ENCODE measurements at places on chromosomes 16 and 17.
A peak's percentile ranks its signal among the peaks of the same experiment; 100 is the strongest.

DNA sequence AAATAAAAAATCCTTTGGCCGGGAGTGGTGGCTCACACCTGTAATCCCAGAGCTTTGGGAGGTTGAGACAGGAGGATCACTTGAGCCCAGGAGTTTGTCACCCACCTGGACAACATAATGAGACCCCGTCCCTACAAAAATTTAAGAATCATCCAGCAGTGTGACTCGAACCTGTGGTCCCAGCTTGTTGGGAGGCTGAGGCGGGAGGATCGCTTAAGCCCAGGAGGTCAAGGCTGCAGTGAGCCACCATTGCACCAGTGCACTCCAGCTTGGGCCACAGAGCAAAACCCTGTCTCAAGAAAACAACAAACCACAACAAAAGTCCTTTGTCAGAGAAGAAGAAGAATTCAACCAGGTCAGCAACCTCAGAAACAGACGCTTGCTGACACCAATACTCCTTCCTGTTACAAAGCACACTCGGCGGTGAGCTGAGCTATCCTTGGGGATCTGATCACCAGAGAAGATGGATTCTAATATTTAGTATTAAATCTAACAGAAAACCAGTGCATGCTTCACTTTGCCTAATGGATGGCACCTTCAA, 12.9 kb upstream of the PVALEF start:
- no peak for DNase-seq

- DNase-seq = no peak
Observed at GRCh38 chr17:75854101-75854748, 910 bp downstream of the WBP2 start.

- DNase-seq = no peak
Observed at GRCh38 chr17:17180141-17180603, 26.0 kb downstream of the PLD6 start.

- DNase-seq = no peak
Observed at GRCh38 chr17:48791128-48792032, 25.6 kb downstream of the TTLL6 start.

DNA sequence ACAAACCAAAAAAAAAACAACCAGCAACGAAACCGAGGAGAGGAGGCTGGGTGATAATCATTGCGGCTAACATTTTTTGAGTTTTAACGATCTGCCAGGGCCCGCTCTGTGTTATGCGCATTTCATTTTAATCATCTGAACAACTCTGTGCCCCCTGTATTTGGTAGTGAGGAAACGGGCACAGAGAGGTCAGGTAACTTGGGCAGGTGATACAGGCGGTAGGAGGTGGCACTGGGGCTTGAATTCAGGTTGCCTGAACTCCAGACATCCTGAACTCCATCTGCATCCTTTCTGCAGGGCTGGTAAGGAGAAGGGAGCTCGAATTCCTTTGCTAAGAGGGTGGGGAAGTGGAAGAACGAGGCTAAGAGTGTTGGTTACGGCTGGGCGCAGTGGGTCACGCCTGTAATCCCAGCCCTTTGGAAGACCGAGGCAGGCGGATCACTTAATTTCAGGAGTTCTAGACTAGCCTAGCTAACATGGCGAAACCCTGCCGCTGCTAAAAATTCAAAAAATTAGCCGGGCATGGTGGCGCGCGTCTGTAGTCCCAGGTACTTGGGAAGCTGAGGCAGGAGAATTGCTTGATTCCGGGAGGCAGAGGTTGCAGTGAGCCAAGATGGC, 1.1 kb downstream of the CLUAP1 start:
- DNase-seq = no peak

- DNase-seq = no peak
Observed at GRCh38 chr17:32356750-32357149, 6.8 kb downstream of the ZNF207 start.

- DNase-seq = no peak
Observed at GRCh38 chr17:65850486-65850885, 289.0 kb upstream of the AXIN2 start.

- DNase-seq = no peak
Observed at GRCh38 chr17:73657473-73658116, 13.3 kb upstream of the SDK2 start.

DNA sequence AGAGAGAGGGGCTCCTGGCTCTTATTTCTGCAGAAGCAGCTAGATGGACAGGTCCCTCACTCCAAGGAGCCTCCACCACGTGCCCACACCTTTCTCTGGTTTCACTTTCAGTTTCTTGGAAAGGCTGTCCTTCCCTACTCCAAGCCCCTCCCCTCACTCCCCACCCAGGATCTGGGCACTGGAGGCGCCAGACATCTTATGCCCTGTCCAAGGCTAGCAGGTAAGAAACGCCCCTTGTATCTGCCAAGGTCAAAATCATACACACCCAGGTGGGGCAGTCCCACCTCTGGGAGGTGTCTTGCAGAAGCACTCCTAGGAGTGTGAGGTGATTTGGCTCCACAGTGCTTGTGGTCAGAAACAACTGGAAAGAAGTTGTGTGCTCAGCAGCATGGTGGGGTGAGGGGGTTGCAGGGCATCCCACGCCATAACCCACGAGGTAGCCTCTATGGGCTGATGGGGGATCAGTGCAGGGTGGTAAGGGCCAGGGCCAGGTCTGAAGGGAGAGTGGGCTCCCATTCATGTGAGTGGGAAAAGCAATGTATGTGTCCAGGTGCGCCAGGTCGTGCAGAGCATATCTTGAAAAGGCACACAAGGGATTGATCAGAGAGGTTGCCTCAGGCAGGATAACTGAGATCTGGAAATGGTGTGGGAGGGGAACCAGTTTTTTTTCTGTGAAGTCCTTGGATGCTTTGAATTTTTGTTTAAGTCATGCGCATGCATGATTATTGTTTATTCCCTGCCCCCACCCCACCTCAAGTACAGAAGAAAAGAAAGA, 31.8 kb upstream of the PRM1 start:
- DNase-seq = no peak

- no peak for DNase-seq
Observed at GRCh38 chr16:69799611-69800031, 37.5 kb downstream of the WWP2 start.

- no peak for DNase-seq
Observed at GRCh38 chr17:2564877-2565276, 28.6 kb upstream of the PAFAH1B1 start.

GRCh38 chr17:78748730-78749317, 33.2 kb downstream of the CYTH1 start:
- peak; percentile 45 for DNase-seq

DNA sequence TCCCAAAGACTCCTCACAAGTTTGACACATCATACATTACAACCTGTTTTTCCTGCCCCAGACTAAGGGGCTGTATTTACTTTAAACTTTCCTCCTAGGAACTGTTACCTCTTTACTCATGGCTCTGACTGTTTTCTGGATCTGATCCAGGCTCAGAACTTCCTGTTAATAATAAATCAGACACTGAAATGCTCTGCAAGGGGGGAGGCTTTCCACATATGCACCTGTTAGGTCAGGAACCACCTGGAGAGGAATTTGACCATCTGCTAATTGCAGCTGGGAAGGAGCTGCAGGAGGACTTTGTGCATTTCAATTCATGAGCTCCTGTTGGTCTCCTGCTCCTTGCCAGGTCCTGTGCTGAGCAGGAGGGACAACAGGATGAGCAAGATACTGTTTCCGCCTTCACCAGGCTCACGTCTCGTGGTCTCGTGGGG, 476.9 kb upstream of the CDH5 start:
- DNase-seq = no peak

DNA sequence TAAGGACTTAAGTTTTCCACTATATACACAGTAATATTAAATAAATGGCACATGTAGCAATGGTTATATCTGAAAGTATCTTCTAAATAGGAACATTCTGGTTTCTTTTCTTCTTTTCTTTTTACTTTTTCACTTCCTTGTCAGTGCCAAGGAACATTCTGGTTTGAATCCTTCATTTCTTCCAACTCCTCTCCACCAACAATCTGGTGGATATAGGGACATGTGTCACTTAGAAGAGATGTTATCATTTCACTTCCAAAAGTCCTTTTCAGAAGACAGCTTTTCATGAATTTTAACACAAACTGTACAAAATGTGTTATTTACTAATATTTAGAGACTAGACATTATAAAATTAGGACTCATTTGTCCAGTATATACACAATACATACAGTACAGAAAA, 7.9 kb upstream of the GOT2 start:
- no peak for DNase-seq

GRCh38 chr17:48575673-48576478, 2.3 kb downstream of the HOXB4 start:
- DNase-seq = no peak

DNA sequence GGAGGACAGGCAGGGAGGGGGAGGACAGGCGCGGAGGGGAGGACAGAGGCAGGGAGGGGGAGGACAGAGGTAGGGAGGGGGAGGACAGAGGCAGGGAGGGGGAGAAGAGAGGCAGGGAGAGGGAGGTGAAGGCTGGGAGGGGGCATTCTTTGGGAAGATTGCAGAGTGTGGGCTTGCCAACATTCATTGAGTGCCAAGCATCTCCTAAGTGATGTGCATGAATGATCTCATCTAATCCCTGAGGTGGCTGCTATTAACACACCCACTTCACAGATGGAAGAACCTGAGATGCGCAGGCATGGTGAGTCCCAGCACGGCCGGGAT, 58.3 kb downstream of the NT5M start:
- DNase-seq = no peak
